ENCODE measurements at places on chromosomes 7 and 10. TPM values are rescaled to one million over a fixed set of nuclear protein-coding genes. Genes with fewer than 3 reads are reported as not detected.

TFR2 gene
- total RNA-seq, result under 0.01 TPM

NDUFA5 gene
- 14.4 TPM for total RNA-seq

SPOCK2 gene
- total RNA-seq, result not detected

GTF2I gene
- total RNA-seq, result 46.4 TPM

LLCFC1 gene
- total RNA-seq, result not detected

FXYD4 gene
- total RNA-seq, result not detected

FIS1 gene
- total RNA-seq, result 293 TPM

AZGP1 gene
- total RNA-seq, result not detected

PRSS58 gene
- total RNA-seq, result not detected

GIMAP8 gene
- not detected for total RNA-seq

CYP3A7 gene
- not detected for total RNA-seq

VSTM2A gene
- total RNA-seq, result not detected

MYOF gene
- 332 TPM for total RNA-seq

ZNF12 gene
- total RNA-seq, result 20.8 TPM

IFIT2 gene
- 2.2 TPM for total RNA-seq

OR9A2 gene
- total RNA-seq, result not detected

DRGX gene
- total RNA-seq, result not detected

STEAP1 gene
- total RNA-seq, result 3.9 TPM

NPS gene
- not detected for total RNA-seq

MRLN gene
- total RNA-seq, result not detected

KNDC1 gene
- total RNA-seq, result 0.56 TPM

GNAT3 gene
- not detected for total RNA-seq

FOXI2 gene
- total RNA-seq, result not detected

SFXN4 gene
- total RNA-seq, result 12.0 TPM
